Cortex of kidney (tissue), 1 donor: ENCODE measurements at places on chromosomes 7 and 10.

GRCh38 chr7:42575171-42575570 lies 336.7 kb downstream of the C7orf25 start:
- DNase-seq: no peak

DNA sequence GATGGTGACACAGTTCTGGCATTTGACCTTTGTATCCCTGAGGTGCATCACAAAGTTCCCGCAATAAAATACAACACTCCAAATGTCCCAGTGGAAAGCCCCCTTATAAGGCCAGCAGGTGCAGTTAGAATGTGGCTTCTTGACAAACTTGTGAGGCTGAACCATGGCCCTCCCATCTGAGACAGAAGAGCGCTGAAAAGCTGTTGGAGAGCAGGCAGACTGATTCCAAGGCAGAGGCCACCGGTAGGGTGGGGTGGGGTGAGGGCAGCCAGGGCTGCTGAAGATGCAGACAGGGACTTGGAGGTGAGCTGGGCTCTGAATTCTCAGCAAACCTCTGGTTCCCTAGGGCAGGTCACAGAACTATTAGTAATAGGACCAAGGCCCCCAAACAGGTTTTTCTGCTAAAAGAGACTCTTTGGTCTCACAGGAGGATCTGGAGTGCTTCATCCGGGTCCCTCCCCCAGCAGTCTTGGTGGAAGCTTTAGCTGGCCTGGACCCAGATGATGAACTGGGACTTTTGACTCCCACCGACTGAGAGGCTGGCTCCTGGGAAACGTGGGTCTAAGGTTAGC lies 15.6 kb upstream of the CHST3 start:
- no peak for DNase-seq

GRCh38 chr10:22733992-22734391 lies 19.6 kb upstream of the PIP4K2A start:
- no peak for DNase-seq

DNA sequence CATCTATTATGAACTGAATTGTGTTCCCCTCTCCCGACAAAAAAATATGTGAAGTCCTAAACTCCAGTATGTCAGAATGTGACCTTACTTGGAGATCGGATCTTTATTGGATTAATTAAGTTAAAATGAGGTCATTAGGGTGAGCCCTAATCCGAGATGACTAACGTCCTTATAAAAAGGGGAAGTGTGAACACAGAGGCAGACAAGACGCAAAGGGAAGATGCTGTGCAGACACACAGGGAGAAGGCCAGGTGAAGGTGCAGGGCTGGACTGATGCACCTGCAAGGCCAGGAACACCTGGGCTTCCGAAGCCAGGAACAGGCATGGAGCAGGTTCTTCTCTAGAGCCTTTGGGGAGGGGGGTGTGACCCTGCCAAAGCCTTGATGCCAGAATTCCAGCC lies 187.8 kb downstream of the PARD3 start:
- no peak for DNase-seq

GRCh38 chr7:2198206-2198605 lies 34.5 kb downstream of the MAD1L1 start:
- no peak for DNase-seq

GRCh38 chr10:63819753-63820329 lies 298.6 kb downstream of the REEP3 start:
- DNase-seq: no peak

DNA sequence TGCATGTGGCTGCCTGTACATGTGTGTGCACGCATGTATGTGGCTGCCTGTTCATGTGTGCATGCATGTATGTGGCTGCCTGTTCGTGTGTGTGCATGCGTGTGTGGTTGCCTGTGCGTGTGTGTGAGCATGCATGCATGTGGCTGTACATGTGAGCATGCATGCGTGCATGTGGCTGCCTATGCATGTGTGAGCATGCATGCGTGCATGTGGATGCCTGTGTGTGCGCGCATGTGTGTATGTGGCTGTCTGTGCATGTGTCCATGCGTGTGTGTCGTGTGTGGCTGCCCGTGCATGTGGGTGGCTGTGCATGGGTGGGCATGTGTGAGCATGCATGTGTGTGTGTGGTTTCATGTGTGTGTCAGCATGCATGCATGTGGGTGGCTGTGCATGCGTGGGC lies 218.3 kb downstream of the ELFN1 start:
- no peak for DNase-seq

- no peak for DNase-seq
Observed at GRCh38 chr10:44756216-44756615, 154.9 kb upstream of the TMEM72 start.

DNA sequence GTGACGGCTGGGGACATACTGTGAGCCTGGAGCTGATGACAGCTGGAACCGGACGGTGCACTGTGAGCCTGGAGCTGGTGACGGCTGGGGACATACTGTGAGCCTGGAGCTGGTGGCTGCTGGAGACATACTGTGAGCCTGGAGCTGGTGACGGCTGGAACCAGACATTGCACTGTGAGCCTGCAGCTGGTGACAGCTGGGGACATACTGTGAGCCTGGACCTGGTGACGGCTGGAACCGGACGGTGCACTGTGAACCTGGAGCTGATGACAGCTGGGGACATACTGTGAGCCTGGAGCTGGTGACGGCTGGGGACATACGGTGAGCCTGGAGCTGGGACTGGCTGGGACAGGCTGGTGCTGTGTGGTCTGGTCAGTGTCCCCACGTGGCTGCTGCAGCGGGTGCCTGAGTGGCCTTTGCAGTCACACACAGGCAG lies 47.9 kb downstream of the PTPRN2 start:
- DNase-seq: no peak
